ENCODE measurements at places on chromosomes 6 and 20.

GRCh38 chr6:163753430-163753829 is 338.9 kb downstream of the QKI start:
- DNase-seq: no peak

- DNase-seq: no peak
These were observed 139.1 kb downstream of the COL9A1 start for GRCh38 chr6:70163795-70164194.

DNA sequence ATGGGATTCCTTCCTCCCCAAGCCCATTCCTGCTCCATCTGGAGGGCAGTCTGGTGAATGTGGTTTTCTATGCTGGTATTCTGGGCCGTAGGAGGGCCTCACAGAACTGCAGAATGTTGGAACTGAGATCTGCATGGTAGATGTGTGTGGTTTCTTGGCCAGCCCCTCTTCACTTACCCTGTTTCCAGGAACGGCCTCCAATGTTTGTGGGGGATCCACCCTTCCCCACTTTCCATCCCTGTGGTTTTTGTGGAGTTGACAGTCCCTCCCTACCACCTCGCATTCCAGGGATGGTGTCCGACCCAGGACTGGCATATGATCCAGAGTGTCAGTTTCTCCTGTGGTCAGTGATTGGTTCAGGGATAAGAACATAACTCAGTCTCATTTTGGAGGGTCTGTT is 26.7 kb upstream of the TMEM14A start:
- no peak for DNase-seq

DNA sequence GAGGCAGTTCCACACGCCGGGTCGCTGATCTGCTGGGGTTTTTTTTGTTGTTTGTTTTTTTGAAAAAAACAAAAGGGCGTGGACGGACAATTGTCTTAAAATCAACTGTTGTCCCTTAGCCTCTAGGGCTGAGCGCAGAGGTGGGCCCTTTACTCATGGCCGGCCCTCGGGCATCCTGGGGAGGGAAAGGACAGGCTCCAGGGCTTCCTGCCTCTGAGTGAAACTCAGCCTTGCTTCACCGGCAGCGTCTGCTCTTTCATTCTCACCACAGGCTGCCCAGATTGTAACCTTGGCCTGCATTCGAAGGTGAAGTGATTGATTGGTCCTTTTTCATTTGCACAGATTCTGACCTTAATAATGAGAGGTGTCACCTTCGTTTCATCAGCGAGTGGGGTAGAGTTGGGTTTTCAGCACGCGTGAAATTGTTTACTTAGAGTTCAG is 797 bp downstream of the SMIM13 start:
- DNase-seq: peak; percentile 68

DNA sequence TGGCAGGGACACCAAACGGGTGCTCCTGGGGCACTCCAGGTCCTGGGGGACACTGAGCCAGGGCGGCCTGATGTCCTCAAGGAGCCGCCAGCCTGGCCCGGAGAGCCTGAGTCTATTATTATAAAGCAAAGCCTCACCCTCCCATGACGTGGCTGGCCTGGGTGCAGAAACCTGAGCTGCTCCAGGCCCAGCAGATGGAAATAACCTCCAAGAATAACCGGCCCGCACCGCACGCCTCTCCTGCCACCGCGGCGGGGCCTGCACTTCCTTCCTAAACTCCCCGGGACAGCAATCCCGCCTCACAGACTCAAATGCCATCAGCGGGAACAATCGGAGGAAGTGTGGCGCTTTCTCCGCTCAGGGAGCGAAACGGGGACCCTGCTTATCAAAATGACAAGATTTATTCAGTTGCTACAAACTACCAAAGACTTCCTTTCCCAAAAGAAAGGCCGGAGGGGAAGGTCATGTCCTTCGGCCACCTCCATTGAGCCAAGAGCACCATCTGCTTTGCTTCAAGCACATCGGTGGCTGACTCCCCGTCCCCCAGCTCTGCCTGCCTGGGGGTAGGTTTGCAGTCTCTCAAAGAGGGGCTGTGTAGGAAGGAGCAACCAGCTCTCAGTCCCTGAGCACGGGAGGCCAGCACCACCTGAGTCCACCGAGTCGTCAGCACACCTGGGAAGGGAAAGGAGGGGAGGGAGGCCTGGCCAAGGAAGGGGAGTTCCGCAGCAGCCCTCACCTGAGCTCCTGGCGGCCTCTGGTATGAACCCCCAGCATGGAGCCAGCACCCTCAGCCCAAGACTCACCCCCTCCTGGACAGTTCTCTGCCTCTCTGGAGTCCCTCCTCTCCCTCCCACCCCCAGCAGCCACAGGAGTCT is 78.6 kb upstream of the QKI start:
- DNase-seq: no peak

GRCh38 chr20:327186-328026 is 2.1 kb downstream of the SOX12 start:
- DNase-seq: peak; percentile 93

GRCh38 chr6:38617856-38618255 is 21.9 kb downstream of the BTBD9 start:
- DNase-seq: no peak

DNA sequence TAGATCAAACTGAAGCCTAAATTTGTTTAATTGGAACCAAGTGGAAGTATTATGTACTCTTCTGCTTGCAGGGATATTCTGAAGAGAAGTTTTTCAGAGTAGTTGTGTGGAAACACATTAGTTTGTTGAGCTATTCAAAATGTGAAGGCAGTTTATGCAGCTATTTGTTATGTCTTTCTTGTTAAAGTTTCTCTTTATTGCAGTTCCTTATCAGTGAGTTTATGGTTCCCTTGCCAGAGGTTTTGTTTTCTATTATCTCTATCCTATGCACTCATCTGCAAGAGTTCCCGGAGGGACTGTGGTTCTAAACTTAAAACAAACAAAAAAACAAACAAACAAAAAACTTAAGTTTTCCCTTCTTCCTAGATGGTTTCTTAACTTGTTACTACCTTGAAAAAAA is 143.7 kb upstream of the SLC22A16 start:
- DNase-seq: no peak

GRCh38 chr6:26607434-26608230 is 10.9 kb downstream of the ABT1 start:
- DNase-seq: peak; percentile 86

DNA sequence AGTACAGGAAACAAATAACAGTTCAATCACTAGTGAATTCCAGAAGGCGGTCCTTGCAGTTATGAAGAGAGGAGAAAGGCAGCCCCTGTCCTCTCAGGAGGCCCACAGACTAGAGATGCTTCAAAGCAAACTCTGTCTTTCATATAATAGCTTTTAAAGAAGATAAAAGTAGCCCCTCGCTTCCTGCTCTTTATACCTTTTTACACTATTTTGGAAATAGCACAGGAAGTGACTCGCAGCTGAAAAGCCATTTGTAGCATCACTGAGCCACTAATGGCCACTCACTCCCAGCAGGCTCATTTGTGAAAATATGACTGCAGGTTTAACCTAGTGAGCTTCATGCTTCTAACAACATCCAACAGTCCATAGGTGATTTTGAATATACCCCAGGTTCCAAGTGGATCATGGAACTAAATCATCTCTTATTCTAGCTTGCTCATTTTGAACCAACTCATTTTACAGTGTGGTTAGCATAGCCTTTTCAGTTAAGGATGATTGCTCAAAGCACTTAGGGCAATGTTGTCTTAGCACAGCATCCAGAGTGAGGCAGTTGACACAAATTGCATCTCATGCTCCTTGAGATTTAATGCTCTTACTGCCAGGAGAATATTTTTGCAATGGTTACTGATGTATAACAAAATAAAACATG is 136.0 kb upstream of the NRSN1 start:
- peak; percentile 13 for DNase-seq

GRCh38 chr20:7703996-7704395 is 236.3 kb downstream of the HAO1 start:
- peak; percentile 67 for DNase-seq

DNA sequence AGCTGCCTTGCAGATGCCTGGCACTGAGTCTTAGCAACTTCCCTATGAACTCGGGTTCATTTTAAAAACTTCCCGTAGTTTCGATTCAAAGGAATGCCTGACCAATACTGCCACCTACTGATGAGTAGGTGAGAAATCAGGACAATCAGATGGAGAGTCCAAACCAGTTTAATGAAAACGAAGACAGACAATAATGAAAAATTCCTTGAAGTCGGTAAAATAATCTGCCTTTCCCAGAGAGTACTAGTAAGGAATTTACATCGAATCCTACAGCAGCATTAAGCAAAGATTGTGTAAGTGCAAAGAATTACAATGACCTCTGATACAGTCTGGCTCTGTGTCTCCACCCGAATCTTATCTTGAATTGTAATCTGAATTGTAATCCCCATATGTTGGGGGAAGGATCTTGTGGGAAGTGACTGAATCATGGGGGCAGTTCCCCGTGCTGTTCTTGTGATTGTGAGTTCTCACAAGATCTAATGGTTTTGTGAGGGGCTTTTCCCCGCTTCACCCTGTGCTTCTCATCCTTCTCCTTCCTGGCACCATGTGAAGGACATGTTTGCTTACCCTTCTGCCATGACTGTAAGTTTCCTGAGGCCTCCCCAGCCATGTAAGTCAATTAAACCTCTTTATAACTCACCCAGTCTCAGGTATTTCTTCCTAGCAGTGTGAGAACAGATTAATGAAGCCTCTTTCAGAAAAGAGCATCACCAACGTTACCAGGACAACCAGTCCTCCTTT is 134.4 kb downstream of the ARHGAP18 start:
- DNase-seq: peak; percentile 63

- no peak for DNase-seq
These were observed 179.9 kb downstream of the LRFN2 start for GRCh38 chr6:40407239-40407638.

- no peak for DNase-seq
These were observed 25.2 kb upstream of the SCML4 start for GRCh38 chr6:107849325-107849724.

DNA sequence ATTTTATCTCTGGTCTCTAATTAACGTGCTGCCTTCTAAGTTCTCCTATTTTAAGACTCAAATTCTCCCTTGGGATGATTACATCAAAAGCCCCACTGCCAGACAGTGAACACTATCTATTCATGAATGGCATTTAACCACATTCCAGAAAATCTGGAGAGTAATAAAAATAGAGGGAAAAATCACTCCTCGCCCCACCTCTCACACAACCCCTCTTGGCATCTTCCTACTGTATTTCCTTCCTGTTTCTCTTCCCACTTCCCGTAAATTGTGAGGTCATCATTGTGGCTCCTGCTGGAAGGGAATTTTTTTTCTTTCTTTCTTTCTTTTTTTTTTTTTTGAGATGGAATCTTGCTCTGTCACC is 31.5 kb downstream of the RAB44 start:
- no peak for DNase-seq

DNA sequence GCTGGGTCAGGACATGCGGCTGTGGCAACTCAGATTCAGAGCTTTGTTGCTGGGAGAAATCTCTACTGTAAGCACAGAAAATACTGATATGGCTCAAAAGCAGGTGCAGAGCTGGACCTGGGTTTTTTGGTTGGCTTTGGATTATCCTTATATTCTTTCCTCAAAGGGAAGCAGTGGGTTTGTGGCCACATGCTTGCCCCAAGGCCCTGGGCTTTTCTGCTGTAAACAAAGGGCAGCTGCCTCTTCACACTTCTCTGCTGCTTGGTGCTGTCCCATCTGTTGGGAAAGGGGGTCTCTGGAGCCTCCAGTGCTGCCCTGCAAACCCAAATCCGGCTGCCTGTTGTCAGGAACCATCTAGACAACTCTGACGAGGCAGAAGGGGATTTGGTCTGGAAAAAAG is 52.4 kb downstream of the ANKRD6 start:
- no peak for DNase-seq

DNA sequence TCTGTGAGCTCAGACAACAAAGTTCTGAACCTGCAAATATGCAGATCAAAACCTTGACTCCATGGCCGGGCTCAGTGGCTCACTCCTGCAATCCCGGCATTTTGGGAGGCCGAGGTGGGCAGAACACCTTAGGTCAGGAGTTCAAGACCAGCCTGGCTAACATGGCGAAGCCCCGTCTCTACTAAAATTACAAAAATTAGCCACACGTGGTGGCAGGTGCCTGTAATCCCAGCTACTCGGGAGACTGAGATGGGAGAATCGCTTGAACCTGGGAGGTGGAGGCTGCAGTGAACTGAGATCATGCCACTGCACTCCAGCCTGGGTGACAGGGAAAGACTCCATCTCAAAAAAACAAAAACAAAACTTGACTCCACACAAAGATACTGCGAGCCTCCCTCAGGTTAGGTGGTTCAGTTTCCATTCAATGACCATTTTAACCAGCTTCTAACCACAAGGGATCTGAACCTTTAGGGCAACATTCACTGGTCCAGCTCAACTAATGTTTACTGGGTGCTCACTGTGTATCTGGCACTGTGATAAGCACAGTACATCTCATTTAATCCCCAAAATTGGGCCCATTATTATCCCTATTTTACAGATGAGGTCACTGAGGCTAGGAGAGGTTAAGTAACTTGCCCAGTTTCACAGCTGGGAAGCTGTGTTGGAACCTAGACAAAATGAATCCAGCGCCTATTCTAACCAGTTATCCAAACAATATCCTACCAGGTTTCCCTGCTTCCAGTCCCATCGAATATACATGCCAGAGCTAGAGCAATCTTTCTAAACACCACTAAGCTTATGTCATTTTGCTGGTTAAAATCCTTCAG is 1.8 kb downstream of the SNRPB start:
- no peak for DNase-seq

GRCh38 chr20:6525447-6526303 is 241.8 kb upstream of the BMP2 start:
- DNase-seq: peak; percentile 22

DNA sequence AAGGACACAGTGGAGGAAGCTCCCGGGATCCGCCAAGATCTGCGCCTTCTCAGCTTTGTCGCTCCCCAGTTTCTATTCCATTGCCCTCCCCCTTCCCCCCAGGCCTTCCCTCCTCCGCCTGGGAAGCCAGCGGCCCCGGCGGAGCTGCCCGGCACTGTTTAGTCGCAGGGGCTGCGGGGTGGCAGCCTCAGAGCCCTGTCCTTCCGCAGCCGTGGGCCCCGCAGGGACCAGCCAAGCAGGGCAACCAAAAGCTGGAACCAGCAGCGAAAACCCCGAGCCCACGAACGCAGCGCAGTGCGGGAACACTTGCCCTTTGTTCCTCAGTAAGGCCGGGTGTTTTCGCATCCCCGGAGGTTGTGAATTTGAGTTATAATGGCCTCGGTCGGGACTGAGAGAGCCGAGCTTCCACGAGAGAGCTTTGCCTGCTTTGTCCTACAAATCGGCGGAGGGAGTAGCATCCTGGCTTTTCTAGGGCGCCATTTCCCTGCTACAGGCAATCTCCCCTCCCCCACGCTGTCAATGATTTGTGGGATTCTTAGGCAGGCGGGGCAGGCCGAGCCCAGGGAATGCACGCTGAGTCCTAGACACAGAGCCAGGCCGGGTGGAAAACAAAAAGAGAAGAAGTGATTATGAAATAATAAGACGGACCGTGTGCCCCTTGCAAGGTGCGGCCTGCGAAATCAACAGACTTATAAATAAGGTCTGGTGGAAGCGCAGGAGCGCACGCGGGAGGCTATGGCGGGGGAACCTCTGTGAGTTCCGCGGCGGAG is 4.0 kb upstream of the TUBB2B start:
- peak; percentile 97 for DNase-seq

- DNase-seq: no peak
These were observed 236.4 kb upstream of the TENT5A start for GRCh38 chr6:81988871-81989270.

DNA sequence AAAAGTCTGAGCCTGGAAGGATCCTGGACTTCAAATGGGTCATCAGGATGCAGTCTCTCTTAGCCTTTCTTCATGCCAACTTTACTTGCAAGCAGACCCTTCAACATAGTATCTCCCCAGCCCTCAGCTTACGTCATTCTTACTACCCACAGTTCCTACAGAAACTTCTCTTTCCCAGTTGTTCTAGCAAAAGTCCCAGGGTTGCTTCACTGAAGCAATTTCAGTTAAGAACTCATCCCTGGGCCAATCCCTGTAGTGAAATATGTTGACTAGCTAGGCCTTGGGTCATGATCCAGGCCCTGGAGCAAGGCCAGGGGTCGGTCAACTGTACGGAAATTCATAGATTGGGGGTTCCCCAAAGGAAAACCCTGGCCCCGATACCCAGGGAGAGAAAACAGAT is 8.6 kb upstream of the FAM83D start:
- DNase-seq: no peak
